SJSA1 (cell line): ENCODE measurements at places on chromosomes 3 and 15.
A peak's percentile ranks its signal among the peaks of the same experiment; 100 is the strongest.

GRCh38 chr3:9780458-9780812 is 10.7 kb upstream of the CAMK1 start:
- no peak for DNase-seq

DNA sequence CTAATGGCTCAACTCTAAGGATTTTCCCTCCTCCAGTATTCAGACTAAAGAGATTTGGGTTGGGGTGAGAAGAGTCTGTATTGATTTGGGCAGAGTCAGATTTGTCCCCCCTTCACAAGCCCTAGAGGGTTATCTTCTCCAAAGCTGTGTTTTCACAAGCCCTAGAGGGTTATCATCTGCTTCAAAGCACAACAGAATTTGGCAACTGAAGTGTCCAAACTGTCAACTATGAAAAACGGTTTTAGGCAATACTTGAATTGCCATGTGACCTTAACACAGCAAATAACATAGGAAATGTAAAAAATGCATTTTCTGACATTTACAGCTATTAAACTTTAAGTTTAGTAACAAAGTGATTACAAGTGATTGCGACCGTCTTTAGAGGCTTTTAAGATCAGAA is 119.9 kb downstream of the IMPG2 start:
- no peak for DNase-seq

- no peak for DNase-seq
These were observed 72.2 kb downstream of the SLC7A14 start for GRCh38 chr3:170513642-170514041.

GRCh38 chr15:32994810-32995424 is 199.6 kb downstream of the FMN1 start:
- peak; percentile 48 for DNase-seq

DNA sequence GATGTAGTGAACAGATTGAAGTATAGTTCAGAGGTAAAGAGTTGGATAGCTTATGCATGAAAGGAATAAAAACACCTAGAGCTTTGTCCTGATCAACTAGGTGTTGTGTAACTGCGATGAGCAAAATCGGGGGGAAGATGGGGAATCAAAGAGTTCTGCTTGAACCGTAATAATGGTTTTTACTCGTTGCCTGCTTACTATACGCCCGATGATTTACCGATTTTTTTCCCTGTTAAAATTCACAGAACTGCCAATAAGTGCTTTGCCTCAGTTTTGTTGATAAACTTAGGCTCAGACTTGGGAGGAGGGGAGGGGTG is 783 bp upstream of the DNAJB11 start:
- no peak for DNase-seq

- DNase-seq, result no peak
These were observed 702.3 kb downstream of the SI start for GRCh38 chr3:164375995-164376394.

DNA sequence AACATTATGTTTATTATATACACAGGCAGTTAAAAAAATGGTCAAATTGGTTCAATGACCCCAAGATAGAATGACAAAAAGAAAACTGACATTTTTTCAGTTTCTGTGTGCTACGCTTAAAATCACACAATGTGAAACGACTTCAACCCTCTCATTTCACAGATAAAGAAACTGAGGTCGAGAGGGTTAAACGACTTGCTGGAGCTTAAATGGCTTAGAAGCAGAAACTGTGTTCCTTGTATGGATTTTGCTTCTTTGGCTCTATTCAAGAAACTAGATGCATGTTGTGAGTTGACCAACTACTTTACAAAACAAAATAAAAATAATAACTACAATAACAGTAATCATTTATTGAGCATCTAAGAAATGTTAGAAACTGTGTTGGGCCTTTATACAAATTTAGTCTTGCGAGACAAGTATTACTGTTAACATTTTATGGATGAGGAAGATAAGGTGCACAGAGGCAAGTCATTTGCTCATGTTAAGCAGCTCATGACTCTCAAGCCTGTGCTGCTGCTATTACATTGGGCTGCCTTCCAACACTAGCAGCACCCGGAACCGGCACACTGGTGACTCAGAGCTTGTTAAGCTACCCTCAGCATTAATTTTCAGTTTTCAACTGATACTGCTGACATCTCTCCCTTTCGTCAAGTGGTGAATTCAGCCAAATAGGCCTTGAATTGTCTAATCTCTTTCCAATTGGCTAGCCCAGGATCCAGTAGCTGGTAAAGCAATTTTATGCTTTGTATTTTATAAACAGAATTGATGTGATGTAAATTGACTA is 487.6 kb downstream of the NAALADL2 start:
- peak; percentile 37 for DNase-seq

GRCh38 chr3:94525043-94525442 is 462.2 kb downstream of the NSUN3 start:
- peak; percentile 42 for DNase-seq

GRCh38 chr3:20060974-20061685 is 20.9 kb downstream of the KAT2B start:
- no peak for DNase-seq

- peak; percentile 83 for DNase-seq
These were observed 61.2 kb downstream of the TSC22D2 start for GRCh38 chr3:150469031-150469930.

DNA sequence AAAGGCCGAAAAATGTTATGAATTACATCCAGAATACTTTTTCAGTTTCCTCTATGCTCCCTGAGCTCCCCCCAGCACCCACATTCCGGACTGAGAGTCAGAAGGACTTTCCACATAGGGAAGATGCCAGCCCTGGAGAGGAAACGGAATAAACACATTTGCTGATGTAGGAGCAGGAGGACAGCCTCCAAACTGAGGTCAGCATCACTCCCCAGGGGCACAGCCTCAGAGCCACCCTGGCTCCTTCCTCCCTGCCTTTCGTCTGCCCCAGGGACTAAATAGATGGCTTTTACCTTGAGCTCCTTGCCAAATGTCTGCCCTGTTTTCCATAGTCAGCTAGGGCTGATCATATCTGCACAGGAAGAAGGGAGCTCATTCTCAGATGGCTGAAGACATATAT is 22.6 kb upstream of the SLCO2A1 start:
- DNase-seq, result no peak

GRCh38 chr3:42544492-42545283 is 37.1 kb downstream of the SEC22C start:
- DNase-seq, result no peak
